ENCODE measurements at places on chromosomes 6 and 20.

DNA sequence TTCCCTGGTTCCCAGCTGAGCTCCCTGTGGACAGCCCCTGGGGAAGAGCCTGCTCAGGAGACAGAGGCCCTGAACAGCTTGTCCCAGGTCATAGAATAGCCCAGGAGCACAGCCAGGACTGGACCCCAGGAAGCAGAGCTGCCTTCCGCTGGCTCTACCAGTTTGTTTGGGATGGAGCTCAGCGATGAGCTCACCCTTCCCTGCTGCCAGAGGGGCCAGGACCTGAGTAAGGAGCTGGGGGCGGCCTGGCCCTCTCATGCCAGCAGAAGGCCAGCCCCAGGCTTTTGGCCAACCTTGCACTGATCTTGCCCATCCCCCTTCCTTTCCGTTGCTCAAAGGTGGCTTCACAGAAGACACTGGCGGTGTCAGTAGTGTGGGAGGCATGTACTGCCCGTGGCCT lies 17.5 kb downstream of the MMP24OS start:
- DNase-seq = no peak

DNA sequence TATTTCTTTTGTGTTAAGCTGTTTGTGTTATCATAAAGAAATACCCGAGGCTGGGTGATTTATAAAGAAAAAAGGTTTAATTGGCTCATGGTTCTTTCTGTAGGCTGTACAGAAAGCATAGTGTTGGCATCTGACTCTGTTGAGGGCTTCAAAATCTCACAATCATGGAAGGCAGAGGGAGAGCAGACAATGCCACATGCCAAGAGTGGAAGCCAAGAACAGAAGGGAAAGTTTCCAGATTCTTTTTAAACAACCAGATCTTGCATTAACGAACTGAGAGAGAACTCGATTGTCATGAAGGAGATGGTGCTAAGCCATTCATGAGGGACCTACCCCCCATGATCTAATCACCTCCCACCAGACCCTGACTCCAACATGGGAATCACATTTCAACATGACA lies 290.1 kb downstream of the BMP2 start:
- DNase-seq = no peak

- DNase-seq = no peak
These were observed 1.9 kb downstream of the NT5E start for GRCh38 chr6:85451565-85452306.

DNA sequence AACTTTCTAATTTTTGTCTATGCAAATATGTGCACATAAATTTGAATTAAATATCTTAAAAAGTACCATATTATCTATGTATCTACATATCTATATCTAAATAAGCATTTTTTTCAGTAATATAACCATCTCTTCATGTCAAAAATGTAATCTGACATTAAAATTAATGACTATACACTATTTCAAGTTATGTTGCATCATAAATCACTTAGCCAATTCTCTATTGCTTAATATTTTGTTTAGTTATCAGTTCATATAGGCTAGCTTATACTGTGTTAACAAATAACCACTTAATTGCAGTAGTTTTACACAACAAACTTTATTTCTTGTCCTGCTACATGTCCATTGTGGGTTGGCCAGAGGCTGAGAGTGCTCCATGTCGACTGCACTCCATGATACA lies 360.8 kb downstream of the EPM2A start:
- DNase-seq = no peak

DNA sequence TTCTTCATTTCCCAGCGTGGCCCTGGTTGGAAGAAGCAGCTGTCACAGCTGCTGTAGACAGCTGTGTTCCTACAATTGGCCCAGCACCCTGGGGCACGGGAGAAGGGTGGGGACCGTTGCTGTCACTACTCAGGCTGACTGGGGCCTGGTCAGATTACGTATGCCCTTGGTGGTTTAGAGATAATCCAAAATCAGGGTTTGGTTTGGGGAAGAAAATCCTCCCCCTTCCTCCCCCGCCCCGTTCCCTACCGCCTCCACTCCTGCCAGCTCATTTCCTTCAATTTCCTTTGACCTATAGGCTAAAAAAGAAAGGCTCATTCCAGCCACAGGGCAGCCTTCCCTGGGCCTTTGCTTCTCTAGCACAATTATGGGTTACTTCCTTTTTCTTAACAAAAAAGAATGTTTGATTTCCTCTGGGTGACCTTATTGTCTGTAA lies 292.7 kb downstream of the ESR1 start:
- DNase-seq = no peak

GRCh38 chr6:88982720-88983119 lies 19.3 kb upstream of the RNGTT start:
- DNase-seq = peak; percentile 58

- DNase-seq = peak; percentile 76
These were observed 58.7 kb downstream of the UTRN start for GRCh38 chr6:144343701-144344428.

- DNase-seq = no peak
These were observed 2.5 kb downstream of the RRAGD start for GRCh38 chr6:89409461-89410035.

DNA sequence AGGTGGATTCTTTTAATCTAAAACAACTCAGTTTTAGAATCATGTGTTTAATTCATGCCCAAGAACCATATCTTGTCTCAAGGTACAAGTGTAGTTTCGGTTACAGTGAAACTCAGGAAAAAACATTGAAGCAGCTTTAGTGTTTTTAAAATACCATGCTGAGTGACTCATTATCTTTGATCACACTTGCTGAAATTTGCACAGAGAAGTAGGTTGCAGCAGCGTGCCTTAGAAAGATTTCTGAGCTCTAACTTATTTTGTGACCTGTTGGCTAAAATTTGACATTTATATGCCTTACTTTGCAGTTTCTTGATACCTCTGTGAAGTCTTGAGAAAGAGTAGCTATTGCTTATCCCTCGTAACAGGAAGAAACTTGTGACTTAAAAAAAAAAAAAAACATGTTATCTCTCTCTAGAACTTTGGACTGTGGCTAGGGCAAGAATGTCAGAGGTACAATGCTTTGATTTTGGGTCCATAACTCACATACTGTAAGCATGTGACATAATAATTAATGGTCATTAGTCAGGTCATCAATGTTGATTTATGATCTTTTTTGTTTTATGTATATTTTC lies 34.5 kb upstream of the FUCA2 start:
- peak; percentile 59 for DNase-seq

DNA sequence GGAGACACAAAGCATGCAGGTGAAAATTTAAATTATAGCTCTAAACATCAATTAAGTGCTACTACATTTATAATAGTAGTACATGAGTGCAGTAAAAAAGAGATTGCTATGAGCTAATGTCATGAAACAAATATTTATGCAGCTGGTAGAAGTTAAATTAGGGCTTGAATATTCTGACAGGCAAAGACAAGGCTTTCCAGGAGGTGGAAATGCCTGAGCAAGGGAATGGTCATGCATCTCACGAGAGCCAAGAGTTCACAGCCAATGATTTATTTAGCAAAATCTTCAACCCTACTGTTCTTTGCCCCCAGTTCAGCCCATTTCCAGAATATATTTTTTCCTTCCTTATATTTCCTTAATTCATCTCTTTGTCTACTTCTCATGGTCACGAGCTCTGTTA lies 128.9 kb downstream of the HIVEP2 start:
- DNase-seq = no peak

GRCh38 chr6:125123468-125124048 lies 30.0 kb upstream of the TPD52L1 start:
- DNase-seq = no peak

DNA sequence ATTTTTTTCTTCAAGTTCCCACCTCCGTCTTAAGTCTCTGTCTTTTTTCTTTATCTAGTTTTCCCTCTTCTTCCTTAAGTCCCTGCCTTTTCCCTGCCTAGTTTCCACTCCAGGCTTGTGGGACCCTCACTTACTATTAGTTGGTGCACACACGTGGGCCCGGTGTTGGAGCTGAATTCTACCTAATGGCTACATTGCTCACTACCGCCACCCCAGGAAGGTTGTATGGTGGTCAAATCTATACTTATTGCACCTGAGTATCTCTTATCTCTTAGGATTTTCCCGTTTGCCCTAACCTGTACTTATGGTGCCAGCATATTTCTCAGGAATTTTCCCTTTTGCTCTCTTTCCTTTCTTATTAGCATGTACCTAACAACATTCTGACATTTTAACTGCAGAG lies 692.8 kb downstream of the EPM2A start:
- no peak for DNase-seq

GRCh38 chr6:82761674-82762345 lies 303.8 kb downstream of the UBE3D start:
- no peak for DNase-seq

DNA sequence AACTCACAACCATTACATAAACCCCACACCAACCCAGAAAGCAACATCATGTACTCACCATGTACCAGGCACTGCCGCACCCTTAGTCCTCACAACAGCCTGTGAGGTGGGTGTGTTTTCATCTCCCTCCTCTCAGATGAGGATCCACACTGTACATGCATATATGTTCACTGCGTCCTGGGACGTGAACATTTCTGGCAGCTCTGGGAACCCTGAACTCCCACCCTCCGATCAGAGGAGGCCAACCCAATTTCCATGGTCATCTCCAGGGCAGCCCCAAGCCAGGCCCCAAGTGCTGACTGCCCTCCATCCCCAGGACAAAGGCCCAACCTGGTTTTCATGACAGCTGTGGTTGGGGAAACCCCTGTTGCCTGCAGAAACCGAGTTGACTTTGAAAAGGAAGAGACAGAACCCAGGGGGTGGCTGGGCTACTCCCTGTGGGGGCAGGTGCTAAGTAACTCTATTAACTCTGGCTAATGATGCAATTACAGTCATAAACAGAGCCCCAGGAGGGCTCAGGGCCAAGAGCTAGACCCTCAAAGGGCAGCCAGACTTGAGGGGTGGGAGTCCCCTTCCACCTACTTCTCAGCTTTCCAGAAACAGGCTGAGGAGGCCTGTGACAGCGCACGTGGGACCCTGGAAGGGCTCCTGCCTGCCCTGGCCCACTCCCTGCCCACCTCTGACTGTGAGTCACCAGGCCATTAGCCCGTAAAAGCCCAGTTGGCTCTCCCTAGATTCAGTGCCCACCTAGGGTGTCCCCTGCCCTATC lies 2.6 kb downstream of the TFEB start:
- DNase-seq = peak; percentile 65

GRCh38 chr6:44737829-44738528 lies 350.5 kb downstream of the CDC5L start:
- no peak for DNase-seq

DNA sequence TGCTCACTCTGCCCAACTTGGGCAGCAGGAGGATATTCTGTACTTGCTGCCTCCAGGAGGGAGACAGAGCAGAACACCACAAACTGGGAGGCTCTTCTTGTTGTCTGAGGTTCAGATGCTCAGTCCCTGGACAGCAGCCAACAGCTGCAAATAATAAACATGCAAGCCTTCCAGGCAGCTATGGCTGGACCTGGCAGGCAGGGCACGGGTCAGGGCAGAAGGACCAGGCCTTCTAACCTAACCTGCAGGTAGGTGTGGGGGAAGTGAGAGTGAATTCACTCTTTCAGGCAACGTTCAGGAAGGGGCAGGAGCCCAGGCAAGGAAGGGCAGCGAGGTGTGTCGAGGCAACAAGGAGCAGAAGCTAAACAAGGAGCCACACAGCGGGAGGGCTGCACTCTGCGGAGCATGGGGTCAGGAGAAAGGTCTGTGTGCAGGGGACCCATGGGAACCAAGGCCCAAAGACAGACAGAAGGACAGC lies 31.5 kb downstream of the NINL start:
- DNase-seq = no peak

DNA sequence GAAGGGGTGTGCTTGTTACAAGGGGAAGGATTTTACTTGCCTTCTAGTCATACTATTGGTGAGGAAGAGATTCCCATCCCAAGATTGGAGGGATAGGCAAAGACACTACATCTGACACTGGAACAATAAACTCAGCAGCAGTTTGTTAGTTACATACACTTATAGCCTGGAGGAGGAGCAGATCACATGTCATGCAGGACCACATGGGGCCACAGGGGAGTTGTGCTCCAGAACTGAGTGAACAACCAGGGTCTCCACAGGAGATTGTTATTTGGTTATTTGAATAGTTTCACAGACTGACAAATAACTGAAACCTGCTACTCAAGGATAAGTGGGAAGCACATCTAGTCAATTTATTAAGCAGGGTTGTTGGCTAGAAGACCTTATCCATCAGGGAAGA lies 559.4 kb upstream of the MANEA start:
- no peak for DNase-seq

- no peak for DNase-seq
These were observed 49.2 kb downstream of the PCNA start for GRCh38 chr20:5070570-5070969.

- no peak for DNase-seq
These were observed 9.7 kb upstream of the FILIP1 start for GRCh38 chr6:75503291-75503690.

DNA sequence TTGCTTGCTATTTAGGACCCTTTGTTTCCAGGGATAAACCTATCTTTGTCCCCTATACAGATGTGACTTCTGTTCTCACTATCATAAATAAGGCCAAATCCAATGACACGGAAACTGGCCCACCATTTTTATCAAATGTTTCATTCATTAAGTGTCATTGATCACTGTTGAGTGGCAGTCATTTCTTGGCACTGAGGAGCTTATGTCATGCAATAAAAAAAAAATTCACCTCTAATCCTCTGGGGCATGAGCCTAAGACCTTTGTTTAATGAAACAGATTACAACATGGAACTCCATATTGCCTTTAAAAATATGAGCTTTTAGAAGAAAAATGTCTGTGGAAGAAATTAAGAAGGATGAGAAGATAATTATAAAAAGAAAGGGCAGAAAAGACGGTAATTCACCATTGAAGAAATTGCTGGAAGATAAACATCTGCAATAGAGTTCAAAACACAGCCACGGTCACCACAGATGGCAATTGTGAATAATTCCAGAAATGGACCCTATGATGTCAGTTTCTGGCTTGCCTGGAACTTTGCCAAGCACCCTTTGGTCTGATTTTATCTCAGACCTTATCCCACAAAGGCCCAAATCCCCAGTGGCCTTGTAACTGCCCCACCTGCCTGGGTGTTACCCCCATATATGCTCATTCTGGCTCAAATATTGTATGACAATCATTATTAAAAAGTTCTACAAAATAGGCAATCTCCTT lies 91.1 kb downstream of the DST start:
- DNase-seq = no peak

DNA sequence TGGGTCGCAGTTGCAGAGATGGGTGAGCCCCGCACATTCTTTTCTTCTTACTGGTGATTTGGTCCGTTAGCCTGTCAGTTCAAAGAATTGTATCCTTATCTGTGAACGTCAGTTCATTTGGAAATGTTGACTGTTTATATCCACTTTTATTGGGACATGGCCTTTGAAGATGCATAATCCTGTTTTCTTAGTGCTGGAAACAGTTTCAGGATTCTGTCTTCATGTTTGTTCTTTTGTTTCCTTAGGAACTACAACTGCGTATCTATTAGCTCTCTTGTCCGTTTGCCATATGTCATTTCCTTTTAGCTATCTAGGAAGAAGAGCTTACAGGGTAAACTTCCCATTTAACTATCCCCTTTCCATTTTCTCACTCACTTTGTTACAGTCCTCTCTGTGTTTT lies 35.0 kb upstream of the TULP1 start:
- DNase-seq = no peak

GRCh38 chr6:168469521-168469920 lies 28.5 kb downstream of the SMOC2 start:
- DNase-seq = no peak

- DNase-seq = no peak
These were observed 112.7 kb upstream of the HDDC2 start for GRCh38 chr6:125414507-125414906.

- DNase-seq = no peak
These were observed 141.2 kb downstream of the JARID2 start for GRCh38 chr6:15387118-15387517.

- DNase-seq = no peak
These were observed 4.0 kb upstream of the CNKSR3 start for GRCh38 chr6:154514481-154514880.

Data from CD4-positive, alpha-beta T cell treated with Interleukin-6 at 100 ng/mL for 8 hours (primary cell).